Activated CD8-positive, alpha-beta T cell treated with anti-CD3 and anti-CD28 coated beads, Interleukin-2, amount 10 ng/mL, durations not matched to agents 7 days and 5 days (primary cell): ENCODE measurements at places on chromosomes 4 and X.

DNA sequence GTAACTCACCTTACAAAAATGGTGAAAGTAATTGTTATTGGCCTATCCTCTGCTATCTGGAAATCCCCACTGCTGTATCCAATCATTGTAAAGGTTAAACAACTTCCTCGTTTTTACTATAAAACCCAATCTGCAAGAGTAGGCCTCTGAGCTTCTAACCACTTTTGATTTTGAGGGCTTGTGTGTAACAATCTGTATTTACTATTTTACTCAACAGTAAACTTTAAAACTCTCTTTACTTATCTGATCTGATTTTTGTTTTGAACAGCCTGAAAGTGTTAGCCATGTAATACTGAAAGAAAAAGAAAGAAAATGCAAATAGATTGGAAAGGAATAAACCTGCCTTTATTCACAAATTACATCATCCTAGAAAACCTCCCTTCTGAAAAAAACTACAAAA is 63.1 kb downstream of the SLC10A7 start:
- DNase-seq: no peak

- DNase-seq: peak; percentile 68
Observed at GRCh38 chr4:7043284-7044136, at the start of gene TADA2B. TADA2B (plus strand) TSS chr4:7043372; CDS start chr4:7043580, 208 bp downstream.

- DNase-seq: no peak
Observed at GRCh38 chr4:7297881-7298280, 105.5 kb downstream of the SORCS2 start.

DNA sequence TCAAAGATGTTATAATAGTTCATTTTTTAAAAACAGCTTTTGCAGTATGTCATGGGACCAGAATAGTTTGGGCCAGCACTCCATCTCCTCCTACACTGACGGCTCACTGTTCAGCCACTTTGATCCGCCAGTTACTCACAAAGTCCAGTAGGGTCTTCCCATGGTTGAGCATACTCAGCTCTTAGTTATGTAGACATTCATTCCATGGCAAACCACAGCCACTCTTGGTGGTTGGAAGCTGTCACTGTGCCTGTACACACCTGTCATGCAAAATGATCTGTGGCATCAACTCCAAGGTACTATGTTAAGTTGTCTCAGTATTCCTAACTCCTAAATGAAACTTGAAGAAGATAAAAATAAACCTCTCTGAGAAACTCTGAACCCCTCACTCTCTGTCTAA is 127.2 kb downstream of the NR3C2 start:
- DNase-seq: no peak

- DNase-seq: no peak
Observed at GRCh38 chr4:141705747-141706377, 69.5 kb downstream of the IL15 start.

GRCh38 chr4:92091335-92091734 is 212.4 kb upstream of the GRID2 start:
- no peak for DNase-seq

DNA sequence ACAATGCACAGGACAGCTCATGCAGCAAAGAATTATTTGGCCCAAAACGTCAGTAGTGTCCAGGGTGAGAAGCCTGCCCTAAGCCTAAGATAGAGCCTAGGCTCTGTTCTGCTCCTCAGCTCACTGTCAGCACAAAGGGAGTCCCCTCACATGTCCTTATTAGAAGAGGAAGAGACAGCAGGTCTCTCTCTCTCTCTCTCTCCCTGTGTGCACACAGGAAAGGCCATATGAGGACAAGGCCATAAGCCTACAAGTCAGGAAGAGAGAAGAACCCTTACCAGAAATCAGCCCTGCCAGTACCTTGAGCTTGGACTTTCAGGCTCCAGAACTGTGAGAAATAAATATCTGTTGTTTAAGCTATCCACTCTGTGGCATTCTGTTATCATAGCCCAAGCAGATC is 20.4 kb downstream of the FAM184B start:
- no peak for DNase-seq

DNA sequence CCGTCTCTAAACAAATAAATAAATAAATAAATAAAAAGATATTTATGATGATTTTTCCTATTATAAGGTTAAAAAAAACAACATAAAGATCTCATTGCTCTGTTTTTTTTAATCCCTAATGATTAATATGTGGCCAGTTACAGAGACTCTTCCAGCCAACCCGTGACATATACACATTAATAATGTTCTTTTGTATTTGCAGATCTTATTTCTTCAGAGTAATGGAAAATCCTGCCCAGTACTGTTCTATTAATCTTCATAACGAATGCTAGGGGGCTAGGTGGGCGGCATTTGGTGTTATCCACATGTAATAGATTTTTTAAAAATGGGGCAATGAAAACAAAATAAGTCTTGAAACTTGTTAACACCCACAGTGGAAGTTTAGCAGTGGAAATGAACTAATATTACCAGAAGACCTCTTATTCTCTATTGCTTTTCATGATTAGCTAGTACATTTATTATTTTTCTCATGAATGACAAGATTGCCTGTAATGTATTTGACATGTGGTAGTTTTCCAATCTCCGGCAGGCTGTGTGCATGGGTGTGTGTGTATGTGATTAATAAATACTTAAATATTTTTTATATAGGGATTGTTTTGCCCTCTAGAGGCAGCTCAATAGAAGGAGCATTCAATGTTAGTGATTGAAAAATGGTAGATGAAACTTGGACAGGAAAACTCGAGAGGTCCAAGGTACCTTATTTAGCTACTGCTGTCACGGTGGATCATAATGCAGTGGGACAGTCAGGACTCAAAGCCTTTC is 457.4 kb downstream of the IL1RAPL1 start:
- DNase-seq: no peak

DNA sequence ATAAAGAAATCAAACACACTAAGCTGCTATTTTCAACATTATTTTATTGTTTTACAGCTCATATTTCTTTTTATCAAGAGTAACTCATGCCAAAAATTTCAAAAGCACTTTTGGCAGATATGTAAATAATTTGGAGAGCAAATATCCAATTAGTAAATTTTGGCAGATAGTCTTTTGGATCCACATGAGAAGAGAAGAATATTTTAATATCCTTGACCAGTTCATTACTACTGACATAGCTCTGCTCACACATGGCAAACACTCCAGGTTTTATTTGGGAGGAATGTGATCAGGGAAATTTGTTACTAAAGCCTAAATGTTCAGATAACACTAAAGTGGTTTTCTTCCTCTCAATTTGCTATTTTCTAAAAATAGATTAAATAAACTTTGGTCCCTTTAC is 1054.3 kb downstream of the FAT4 start:
- no peak for DNase-seq

GRCh38 chr4:22413471-22413870 is 102.4 kb downstream of the ADGRA3 start:
- DNase-seq: no peak
